Stimulated activated CD4-positive, alpha-beta T cell treated with anti-CD3 and anti-CD28 coated beads, Interleukin-2, amount 100 ng/mL, for 4 hours (primary cell): ENCODE measurements at places on chromosomes 16 and 17.
A peak's percentile ranks its signal among the peaks of the same experiment; 100 is the strongest.

- DNase-seq = no peak
Observed at GRCh38 chr17:48871551-48872351, 20.8 kb upstream of the ATP5MC1 start.

GRCh38 chr17:47778184-47778635 lies 43.4 kb downstream of the OSBPL7 start:
- DNase-seq = no peak

DNA sequence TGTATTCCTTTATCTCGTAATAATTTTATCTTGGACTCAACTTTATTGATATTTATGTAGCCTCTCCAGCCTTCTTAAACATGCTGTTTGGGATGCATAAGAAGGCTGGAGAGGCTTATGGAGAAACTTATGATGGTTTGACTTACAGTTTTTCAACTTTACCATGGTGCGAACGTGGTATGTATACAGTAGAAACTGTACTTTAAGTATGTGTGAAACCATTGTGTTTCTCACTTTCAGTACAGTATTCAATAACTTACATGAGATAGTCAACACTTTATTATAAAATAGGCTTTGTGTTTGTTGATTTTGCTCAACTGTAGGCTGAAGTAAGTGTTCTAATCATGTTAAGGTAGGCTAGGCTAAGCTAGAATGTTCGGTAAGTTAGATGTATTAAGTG lies 206.8 kb downstream of the SEC14L1 start:
- no peak for DNase-seq

DNA sequence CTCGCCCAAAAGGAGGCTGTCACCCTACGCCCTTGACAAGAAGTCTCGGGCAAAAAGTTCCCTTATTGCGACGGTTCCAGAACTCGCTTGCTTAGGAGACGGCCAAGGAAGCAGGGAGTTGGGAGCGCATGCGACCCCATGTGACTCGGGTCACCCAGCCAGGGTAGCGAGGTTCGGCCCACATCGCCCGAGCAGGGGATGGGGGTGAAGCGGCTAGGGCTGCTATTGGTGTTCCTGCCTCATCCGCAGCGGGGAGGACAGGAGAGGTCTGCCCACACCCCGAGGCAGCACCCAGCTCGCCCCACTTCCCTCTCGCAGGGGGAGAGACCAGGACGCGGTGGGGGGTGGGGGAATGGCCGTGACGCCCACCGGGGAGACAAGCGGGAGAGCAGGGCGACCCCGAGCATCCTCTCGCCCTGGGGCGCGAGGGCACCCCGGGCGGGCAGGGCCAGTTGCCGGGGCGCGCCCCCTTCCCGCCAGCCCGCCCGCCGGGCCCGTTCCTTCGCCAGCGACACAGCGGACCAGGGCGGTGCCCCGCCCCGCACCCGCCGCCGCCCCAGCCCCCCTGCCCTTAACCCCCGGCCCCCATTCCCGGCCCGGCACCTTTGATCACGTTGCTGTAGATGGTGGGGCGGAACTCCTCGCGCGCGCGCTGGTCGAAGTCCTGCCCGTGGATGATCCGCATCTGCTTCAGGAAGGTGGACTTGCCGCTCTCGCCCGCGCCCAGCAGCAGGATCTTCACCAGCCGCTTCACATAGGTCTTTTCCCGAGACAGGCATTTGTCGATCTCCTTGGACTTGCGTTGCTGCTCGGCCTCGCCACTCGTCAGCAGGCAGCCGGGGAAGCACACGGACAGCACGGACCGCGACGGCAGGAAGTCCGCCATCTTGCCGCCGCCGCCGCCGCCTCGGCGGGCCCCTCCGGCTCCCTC lies 567 bp downstream of the GNA13 start:
- DNase-seq = peak; percentile 27

DNA sequence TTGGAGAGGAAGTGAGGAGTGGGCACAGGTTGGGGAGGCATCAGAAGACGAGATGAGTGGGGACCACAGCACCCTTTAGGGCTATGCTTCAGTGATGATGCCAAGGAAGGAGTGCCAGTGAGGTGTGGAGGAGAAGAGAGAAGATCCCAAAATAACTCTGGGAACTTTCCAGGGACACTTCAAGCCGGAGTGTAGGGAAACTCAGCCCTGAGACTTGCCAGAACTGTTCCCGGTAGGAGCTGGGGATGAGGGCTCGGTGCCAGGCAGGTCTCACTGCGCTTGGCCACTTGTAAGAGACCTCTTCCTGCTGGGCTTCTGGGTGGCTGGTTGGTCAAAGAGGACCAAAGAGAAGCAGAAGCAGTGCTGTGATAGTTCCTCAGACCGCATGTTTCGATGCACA lies 63.6 kb downstream of the SHISA6 start:
- DNase-seq = no peak

GRCh38 chr16:84717484-84717883 lies 17.7 kb downstream of the USP10 start:
- no peak for DNase-seq

DNA sequence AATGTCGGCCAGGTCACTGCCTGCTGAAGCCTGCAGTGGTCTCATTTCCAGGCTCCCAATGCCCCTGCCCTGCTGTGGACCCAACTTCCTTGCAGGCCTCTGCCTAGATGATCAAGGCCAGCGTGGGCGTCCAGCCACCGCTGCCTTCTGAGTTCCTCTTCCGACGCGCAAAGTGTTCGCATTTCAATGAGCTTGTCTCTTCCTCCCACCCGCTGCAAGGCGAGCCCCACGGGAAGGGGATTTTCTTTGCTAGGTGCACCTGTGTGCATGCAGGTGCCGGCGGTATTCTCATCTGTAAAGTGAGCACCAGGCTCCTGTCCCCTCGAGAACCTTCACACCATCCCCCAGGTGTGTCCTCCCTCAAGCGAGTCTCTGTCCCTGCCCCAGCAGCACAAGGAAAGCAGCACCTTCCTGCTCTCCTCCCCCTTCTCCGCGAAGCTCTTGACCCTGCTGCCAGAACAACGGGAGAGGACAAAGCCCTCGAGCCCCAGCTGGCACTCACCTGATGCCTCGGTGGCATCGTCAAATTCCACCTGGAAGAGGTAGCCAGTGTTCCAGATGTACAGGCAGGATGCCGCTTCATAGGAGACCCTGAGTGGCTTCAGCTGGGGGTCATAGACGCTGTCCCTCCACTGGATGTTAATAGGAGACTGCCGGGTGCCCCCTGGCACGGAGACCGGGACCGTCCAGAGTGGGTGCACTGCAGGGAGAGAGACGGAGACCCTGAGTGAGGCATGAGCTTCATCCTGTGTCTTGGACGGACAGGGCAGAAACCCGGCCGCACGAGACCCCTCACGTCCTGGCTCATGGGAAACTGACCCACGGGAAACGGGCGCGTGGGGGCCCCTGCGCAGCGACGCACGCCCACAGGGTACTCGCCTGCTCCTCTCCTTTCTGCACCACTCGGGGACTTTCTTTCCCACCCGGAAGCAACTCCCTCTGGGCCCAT lies 9.8 kb downstream of the CA5A start:
- peak; percentile 40 for DNase-seq

DNA sequence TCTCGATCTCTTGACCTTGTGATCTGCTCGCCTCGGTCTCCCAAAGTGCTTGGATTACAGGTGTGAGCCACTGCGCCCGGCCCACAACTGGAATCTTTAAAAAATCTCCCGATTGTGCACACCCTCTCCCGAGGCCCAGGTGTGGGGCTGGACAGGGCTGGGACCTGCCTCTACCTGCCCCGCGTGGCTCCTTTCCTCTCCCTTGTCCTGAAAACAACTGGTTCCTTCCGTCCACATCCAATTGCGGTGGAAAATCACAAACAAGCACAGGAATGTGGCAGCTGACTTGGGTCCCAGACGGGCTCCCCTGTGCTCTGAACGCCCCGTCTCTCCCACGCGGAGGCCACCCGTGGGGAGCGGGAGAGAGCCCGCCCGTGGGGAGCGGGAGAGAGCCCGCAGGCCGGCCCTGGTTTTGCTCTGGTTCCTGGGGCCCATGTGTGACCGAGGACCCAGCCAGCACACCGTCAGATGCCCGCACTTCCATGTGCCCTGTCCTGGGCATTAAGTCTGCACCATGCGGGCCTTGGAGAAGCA lies 3.0 kb upstream of the TMEM204 start:
- DNase-seq = no peak

- no peak for DNase-seq
Observed at GRCh38 chr17:40582328-40582901, 17.1 kb upstream of the CCR7 start.

GRCh38 chr16:66840883-66841282 lies 3.3 kb upstream of the CA7 start:
- DNase-seq = no peak

DNA sequence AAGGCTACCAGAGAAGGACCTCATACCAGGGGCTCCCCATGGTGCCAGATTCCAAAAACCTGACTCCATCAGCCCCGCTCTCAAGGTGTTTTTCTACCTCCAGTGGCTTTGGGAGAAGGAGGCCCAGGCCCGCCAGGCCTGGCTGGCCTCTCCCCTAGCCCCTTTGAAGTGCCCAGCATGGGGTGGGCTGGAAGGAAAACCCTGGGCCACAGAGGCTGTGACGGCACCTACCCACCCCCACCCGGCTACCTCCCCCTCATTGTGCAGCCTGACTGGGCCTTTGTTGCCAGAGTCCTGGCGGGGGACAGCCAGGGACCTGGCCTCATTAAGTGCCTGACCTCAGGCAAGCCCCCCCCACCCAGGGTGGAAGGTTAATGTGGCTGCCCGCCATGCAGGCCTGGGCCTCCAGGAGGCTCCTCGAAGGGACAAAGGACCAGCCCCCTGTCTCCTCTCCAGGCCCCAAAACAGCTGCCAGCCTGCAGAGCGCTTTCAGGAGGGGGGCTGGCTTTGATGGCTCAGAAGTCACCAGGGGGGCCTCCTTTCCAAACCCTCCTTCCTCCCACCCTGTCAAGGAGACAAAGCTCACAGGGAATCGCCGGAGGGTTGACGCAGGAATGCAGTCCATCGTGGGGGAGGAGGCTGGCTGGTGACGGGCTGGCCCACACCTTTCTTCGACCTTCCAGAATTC lies 159.4 kb downstream of the ZNF423 start:
- DNase-seq = no peak

DNA sequence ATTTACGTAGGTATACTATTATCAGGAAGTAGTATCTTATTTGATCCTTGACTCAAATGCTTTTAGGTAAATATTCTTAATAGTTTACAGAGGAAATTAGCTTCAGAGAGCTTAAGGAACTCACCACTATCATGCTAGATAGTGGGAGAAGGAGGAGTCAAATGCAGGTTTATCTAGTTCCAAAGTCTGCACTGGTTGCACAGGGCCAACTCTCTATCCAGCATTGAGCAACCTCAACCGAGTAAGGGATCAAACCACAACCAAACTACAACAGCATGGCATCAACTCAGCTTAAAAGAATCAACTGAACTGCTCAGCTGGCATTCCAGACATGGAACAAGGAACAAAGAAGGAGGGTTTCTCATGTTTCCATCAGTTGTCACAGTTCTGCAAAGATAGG lies 306.0 kb downstream of the MAF start:
- no peak for DNase-seq

DNA sequence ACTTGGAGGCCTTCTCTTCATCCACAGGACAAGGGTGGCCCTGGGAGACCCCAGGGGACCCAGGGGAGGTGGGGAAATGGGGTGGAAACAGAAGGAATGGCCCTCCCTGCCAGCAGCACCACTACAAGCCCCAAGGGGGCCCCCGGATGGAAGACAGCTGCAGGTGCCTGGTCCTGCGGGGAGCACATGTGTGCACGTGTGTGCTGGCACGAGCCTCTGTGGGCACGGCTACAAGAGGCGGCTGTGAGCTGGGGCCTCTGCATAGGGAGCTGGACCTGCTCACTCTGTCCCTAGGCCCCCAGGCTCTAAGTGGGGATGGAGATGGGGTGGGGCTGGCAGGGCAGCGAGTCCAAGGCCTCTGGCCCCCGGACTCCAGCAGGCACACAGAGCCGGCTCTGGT lies 13.2 kb upstream of the AATK start:
- DNase-seq = no peak

DNA sequence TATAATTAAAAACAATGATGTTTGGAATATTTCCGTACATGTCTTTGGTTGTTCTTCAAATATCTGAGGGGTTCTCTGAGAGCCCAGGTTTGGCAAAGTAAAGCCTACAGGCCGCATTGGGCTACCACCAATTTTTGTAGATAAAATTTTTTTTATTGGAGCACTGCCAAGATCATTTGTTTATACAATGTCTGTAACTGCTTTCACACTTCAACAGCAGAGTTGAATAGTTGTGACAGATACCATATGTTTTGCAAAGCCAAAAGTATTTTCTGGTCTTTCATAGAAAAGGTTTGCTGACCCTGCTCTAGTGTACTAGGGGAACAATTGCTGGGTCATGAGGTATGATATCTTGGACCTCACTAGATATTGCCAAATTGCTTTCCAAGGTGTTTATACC lies 10.5 kb downstream of the PPM1D start:
- no peak for DNase-seq

DNA sequence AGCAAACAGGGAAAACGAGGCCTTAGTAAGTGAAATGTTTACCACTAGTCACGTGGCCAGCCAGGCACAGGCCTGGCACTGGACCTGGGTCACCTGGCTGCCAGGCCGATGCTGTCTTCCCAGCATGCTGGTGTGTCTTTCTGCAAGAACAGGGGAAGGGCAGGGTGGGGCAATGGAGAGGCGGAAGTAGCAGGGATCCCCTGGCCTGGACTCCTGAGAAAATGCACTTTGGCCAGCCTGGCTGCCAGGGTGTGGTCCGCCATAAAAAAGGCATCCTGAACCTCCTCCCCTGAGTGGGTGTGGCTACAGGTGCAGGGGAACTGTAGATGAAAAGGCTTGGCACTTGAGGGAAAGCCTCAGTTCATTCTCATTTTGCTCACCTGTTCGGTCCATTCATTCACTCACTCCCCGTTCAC lies 1.0 kb upstream of the ANKRD40CL start:
- DNase-seq = no peak

GRCh38 chr16:87131061-87131995 lies 185.9 kb downstream of the C16orf95 start:
- DNase-seq = no peak

GRCh38 chr16:2692948-2693651 lies 10.8 kb downstream of the KCTD5 start:
- DNase-seq = no peak

DNA sequence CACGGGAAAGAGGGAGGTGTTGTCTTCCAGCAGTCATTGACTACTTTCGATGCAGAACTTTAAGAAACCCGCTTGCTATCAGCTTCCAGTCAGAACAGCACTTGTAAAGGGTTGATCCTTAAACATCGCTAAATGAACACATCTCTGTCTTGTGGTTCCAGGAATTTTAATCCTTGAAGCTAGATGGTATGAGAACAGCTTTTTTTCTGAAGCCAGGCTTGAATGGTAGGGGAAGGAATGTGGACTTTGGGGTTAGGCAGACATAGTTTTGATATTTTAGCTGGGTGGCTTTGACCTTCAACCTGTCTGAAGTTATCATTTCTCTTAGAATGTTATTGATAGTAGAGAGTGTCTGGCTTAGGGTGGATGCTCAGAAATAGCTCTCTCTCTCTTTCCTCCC lies 81.1 kb downstream of the RGS9 start:
- DNase-seq = no peak

GRCh38 chr16:83774066-83774465 lies 33.7 kb upstream of the HSBP1 start:
- no peak for DNase-seq

- DNase-seq = no peak
Observed at GRCh38 chr16:89951509-89951908, 3.0 kb downstream of the DEF8 start.
